ENCODE measurements at places on chromosomes 16 and 17.

DNA sequence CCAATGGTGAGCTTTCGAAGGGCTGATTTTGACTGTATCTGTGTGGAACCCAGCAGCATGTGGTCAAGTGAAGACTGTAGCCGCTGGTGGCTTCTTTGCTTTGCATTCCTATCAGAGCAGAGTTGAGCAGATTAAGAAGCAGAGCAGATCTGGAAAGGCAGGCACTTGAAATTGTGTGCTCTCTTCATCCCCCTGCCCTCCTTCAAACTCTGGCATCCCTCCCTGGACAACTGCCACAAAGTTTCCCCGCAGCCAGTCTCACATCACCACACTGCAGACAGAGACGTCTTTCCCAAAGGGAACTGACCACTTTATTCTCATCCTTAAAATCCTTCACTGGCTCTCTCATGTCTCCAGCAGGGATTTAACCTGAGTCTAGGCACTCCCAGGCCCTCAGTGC lies 237.1 kb upstream of the DYNLRB2 start:
- no peak for DNase-seq

DNA sequence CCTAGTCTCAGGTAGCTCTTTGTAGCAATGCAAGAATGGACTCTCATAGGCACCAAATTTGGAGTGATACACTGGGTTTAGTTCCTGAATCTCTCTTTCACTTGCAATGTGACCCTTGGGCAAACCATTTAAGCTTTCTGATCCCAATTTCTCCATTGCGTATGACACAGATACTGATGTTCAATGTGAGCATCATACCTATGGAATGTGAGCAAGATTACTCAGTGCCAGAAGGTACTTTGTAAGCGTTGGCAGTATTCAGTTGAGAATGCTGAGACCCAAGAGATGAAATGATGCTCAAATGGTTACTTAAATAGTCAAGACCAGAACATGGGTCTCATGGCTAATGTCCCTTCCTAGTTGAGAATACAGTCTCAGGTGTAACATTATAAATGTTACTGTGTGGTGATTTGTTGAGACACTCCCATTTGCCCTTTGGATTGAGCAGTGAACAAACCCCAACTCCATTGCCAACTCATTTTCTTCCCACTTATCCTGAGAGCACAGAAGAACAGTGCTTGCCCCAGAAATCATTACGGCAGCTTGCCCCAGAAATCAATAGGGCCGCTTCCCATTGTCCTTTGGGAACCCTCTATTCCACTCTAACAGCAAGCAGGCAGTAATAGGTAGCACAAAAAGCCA lies 134.1 kb downstream of the SOX9 start:
- no peak for DNase-seq

DNA sequence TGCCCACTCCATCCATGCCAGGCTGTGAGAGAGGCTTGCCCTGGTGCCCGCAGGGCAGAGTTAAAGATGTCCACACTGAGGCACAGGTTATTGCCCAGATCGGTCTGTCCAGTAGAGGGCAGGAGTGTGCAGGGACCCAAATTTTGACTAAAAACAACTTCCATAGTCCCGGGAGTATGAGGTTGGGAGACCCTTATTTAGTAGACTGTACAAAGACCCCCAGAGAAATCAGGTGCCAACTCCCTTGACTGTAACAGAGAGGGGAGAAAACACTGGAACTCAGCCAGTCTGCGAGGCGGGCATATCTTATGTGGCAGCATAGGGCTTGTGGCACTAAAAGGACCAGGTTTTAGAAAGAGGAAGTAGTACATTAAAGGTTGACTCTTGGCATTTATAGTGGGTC lies 43.4 kb downstream of the HNF1B start:
- peak; percentile 33 for DNase-seq

DNA sequence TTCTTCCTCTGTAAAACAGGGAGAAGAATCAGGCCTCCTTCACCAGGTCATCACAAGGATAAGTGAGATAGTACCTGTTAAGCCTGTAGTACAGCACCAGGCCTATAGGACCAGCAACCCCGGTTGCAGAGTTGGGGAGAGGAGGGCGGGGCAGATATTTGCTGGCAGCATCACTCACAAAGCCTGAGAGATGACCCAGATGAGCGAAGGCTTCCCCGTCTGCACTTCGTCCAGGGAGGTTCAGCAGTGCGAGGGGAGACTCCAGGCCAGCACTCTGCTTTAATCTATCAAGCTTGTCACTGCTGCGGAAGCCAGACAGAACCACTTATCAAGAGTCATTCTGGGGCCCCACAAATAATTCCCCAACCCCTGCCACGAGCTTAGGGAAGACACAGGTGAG lies 15.8 kb upstream of the RBBP6 start:
- no peak for DNase-seq

DNA sequence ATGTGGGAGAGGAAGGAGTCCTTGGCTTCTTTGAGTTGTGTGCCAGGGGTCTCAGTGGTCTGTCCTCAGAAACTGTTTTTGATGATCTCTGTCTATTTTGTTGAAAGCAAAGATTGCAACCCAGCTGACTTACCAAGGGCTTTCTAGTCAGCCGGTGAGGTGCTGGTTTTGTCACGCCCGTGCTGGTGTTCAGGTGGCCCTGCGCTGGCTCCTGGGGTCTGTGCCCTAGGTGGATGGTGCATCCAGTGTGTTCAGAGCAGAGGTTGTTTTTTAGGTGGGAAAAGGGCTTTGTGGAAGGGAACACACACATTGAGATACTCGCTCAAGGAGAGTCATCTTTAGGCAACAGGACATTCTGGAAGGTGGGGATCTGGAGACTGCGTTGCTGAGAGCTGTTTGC lies 51.0 kb downstream of the BANP start:
- DNase-seq, result no peak

GRCh38 chr17:50289278-50289677 lies 15.0 kb downstream of the TMEM92 start:
- DNase-seq, result no peak

- no peak for DNase-seq
Measured at GRCh38 chr17:66357037-66357436, 54.6 kb downstream of the PRKCA start.

GRCh38 chr17:73783945-73784603 lies 139.8 kb upstream of the SDK2 start:
- DNase-seq, result no peak

DNA sequence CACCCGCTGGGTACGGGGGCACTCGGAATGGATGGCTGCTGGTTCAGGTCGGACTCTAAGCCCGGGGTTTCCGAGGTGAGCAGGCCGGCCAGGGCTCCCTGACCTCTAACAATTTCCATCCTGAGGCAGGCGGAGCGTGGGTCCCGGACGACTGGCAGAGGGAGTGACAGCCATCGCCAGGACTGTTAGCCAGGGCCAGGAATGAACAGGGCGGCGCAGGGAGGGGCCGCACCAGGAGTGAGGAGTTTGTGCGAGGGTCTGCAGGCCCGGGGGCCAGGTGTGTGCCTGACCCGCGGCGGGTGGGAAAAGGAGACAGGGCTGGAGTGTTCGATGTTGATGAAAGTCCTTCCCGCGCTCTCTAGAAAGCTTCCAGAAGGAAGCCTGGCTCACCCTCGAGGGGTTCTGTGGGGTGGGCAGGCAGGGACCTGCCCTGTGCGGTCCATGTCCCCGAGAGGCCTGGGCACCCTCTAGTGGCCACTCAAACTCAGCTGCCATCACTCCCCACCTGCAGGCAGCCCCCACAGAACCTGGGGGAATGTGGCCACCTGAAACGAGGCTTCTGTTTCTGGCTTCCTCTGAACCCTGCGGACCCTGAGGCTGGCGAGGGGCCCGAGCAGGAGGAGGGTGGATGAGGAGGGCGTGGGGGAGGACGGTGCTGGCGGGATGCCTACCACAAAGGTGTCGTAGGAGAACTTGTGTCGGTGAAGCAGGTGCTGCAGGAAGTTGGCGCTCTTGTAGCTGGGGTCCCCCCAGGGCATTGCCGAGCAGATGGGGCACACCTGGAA lies 8.2 kb downstream of the RNF166 start:
- no peak for DNase-seq

DNA sequence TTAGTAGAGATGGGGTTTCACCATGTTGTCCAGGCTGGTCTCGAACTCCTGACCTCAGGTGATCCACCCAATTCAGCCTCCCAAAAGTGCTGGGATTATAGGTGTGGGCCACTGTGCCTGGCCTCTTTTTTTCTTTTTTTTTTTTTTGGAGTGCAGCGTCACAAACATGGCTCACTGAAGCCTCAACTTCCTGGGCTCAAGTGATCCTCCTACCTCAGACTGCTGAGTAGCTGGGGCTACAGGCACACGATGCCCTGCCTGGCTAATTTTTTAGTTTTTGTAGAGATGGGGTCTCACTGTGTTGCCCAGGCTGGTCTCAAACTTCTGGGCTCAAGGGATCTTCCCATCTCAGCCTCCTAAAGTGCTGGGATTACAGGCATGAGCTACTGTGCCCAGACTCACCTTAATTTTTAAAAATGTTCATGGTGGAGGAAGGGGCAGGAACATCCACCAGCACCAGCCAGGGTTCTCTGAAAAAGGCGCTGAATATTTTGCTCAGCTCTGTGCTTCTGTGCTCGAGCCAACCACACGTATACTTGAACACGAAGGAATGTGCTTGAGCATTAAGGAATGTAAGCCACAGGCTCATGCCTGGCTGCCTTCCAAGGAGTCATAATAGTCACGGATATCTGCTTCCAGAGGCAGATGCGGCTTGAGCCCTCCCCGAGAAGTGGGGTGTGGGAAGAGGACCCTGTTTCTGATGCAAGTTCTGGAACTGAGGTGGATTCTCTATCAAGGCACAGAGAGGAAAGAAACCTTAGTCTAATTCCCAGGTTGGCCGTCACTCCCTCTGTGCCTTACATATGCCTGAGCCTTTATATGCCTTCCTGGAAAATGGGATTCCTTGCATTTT lies 65.5 kb upstream of the CREBBP start:
- DNase-seq, result no peak

DNA sequence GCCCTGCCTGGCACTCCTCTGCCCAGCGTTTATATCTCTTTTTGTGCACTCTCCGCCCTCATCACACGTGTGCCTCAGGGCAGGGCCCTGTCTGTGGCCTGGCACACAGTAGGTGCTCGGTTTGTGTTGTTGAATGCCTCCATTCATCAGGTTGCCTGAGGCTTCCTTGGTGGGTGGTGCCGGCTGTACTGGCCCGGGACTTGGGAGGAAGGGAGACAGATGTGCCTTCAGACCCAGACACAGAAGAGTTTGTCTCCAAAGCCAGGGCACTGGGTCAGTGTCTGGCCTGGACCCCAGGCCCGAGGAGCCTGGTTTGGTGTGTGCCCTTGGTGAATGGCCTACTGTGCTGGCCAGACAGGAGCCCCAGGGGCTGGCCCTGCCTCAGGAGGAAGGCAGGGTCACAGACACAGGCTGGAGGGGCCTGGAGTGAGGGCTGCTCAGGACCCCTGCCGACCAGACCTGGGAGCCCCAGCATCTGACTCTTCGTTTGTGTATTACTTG lies 71.6 kb downstream of the RAI1 start:
- DNase-seq, result no peak

- no peak for DNase-seq
Measured at GRCh38 chr17:75504347-75505151, 10.8 kb downstream of the CASKIN2 start.

DNA sequence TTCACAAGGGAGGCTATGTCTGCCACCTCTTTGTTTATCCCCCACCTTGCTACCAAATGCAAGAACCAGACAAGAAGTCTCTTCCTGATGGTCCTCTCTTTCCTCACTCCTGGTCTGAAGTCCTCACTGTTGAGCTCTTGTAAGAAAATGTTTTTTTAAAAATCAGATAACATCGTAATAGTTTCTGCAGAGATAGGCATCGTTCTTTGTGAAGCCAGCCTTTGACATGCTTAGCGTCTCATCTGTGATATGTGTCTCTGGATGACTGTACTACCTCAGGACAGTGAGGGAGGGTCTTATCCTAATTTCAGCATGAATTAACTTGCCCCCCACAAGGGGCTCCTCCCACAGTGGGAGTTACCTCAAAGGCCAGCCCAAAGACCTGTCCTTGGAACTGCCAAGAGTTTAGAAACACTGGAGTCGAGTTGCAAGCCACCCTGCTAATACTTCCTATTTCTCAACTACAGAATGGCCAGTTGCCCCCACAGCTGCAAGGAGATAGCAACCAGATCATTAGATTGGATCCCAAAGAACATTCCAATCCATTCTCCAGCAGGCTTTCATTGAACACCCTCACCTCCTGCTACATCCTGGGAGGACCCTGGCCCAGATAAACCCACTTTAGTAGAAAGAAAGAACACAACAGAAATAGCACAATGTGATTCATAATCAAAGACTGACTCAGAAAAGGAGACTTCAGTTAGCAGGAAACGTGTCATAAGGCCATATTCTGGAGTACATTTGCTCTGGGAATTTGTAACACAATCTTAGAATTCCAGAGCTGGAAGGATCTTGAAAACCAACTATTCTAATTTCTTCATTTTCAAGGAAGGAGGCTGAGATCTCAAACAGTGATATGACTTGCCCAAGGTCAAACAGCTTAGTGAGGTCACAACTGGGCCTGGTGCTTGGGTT lies 151.0 kb downstream of the IRX3 start:
- DNase-seq, result no peak

DNA sequence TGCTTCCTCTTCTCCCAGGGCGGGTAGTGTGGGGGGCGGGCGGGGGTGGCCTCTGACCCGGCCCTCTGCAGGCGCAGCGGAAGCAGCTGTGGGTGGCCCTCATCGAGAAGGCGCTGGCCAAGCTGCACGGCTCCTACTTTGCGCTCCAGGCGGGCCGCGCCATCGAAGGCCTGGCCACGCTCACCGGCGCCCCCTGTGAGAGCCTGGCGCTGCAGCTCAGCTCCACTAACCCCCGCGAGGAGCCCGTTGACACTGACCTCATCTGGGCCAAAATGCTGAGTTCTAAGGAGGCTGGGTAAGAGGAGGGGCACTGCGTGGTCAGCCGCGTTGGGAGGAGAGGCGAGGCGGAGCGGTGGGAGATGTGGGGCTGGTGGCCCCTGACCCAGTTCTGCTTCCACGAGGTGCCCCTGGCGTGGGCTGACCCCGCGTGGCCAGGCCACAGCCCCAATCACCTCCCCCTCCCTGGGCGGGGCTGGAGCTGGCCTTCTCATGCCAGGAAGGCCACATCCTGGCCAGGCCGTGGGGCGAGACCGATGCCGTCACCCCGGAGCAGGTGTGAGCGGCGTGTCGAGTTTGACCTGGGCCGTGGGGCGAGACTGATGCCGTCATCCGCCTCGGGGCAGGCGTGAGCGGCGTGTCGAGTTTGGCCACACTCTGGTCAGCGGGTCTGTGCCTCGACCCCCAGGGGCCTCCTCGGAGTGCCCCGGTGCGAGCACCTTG lies 10.5 kb upstream of the PRR35 start:
- DNase-seq, result no peak

- DNase-seq, result no peak
Measured at GRCh38 chr17:36128411-36128978, 24.9 kb downstream of the CCL4 start.

- DNase-seq, result no peak
Measured at GRCh38 chr16:49484936-49485335, 111.3 kb downstream of the C16orf78 start.

GRCh38 chr17:65100316-65101140 lies 36.6 kb upstream of the RGS9 start:
- peak; percentile 68 for DNase-seq
